ENCODE measurements at places on chromosomes 3 and 15.

- DNase-seq, result no peak
Measured at GRCh38 chr3:127085576-127085975, 102.7 kb downstream of the PLXNA1 start.

GRCh38 chr3:8490079-8490552 is 11.5 kb upstream of the LMCD1 start:
- no peak for DNase-seq

GRCh38 chr3:7285505-7285904 is 424.6 kb downstream of the GRM7 start:
- no peak for DNase-seq

GRCh38 chr3:186255703-186256331 is 106.2 kb downstream of the DGKG start:
- DNase-seq, result no peak

- DNase-seq, result no peak
Measured at GRCh38 chr3:103699228-103699627, 1264.4 kb downstream of the ZPLD1 start.

DNA sequence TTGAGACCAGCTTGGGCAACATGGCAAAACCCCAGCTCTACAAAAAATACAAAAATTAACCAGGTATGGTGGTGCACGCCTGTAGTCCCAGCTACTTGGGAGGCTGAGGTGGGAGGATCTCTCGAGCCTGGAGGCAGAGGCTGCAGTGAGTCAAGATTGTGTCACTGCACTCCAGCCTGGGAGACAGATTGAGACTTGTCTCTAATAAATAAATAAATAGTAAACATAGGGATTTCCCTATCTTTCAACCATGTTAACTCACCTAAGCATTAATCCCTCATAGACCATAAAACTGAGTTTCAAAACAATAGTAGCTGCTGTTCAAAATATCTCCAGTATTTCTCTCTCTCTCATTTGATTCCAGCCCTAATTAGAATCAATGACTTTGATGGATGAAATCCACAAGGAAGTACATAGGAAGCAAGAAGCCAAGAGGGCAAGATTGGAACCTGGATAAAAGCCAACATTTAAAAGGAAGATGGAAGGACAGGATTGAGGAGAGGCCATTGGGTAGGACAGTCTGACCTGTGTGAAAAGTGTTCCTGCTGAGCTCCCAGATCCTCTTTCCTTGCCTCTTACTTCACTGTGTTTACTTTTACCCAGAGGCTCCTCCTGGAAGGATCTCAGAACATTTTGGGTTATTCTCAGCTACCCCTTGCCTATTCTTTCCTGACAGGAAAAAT is 12.4 kb upstream of the TTBK2 start:
- DNase-seq, result no peak

DNA sequence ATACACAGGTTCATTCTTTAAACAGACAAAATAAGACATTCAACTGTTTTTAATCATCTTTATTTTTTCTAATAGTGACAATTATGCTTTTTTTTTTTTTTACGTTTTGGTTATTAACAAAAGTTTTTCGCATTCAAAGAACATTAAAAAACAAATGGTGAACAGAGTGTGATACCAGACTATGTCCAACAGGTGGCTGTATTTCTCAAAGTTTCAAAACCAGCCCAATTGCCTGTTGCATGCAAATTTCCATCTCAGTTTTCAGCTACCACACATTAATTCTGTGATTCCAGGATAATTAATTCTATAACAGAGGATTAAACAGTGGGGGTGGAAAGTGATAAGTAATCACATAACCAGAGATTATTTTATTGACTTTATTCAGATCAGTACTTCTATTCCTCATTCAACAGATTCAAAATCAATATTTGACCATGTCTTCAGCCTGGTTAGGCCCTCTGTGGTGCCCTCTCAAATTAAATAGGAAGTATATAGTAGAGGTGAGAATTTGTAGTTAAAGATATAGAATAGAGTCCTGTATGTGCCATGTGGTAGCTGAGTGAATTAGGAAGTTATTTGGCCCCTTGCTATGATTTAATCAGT is 122.2 kb upstream of the DCBLD2 start:
- peak; percentile 40 for DNase-seq

DNA sequence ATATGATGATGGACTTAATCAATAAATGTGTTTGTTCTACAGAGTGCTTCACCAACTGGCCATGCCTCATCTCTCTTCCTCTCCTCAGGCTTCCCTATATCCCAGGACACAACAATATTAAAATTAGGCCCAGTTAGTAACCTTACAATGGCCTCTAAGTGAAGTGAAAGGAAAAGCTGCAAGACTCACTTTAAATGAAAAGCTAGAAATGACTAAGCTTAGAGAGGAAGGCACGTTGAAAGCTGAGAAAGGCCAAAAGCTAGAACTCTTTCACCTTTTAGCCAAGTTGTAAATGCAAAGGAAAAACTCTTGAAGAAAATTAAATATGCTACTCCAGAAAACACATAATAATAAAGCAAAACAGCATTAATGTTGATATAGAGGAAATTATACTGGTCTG is 1010.3 kb downstream of the NAALADL2 start:
- DNase-seq, result no peak

DNA sequence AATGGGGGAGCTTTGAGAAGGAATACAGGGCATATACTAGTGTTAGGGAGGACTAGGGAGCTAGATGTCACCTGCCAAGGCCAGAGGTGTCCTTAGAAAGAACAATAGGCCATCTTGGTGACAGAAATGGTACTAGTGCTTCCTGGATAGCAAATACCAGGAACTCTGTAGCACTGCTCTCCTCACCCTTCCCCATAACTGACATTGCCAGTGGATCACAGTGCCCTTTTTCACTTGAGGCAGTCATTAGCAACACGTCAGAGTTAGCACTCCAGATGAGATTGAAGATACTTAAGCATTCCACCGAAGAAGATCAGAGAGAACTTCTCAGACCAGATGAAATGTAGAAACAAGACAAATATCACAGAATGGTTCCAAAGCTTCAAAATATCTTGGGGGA is 103.1 kb upstream of the PDZRN3 start:
- DNase-seq, result no peak

- DNase-seq, result no peak
Measured at GRCh38 chr3:190699776-190700175, 162.7 kb downstream of the GMNC start.

- DNase-seq, result peak; percentile 82
Measured at GRCh38 chr3:148943506-148944205, 47.7 kb upstream of the GYG1 start.

GRCh38 chr3:65751123-65751700 is 287.5 kb downstream of the MAGI1 start:
- DNase-seq, result peak; percentile 6

DNA sequence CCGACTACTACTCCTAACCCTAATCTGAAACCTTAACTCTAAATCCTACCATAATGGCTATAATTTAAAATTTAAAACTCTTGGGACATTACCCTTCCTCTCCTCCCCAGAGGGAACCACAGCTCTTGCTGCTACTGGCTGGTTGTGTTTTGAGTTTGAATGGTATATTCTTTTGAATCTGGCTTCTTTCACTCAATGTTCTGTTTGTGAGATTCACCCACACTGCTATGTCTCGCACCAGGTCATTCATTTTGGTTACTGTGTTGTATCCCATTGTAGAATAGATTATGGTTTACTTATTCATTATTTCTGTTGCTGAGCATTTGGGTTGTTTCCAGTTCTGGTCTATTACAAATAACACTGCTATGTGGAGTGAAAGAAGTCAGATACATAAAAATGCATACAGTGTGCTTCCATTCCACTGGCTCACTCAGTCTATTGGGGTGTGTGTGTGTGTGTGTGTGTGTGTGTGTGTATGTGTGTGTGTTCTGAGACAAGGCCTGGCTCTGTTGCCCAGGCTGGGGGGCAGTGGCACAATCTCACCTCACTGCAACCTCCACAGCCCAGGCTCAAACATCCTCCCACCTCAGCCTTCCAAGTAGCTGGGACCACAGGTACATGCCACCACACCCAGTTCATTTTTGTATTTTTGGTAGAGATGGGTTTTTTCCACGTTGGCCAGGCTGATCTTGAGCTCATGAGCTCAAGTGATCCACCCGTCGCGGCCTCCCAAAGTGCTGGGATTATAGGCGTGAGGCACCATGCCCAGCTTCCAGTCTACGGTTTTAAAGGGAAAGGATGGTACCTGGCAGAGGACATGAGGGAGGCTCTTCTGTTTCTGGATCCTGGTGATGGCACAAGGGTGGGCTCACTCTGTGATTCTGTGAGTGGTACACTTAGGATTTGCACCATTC is 19.2 kb upstream of the SYNM start:
- DNase-seq, result no peak

DNA sequence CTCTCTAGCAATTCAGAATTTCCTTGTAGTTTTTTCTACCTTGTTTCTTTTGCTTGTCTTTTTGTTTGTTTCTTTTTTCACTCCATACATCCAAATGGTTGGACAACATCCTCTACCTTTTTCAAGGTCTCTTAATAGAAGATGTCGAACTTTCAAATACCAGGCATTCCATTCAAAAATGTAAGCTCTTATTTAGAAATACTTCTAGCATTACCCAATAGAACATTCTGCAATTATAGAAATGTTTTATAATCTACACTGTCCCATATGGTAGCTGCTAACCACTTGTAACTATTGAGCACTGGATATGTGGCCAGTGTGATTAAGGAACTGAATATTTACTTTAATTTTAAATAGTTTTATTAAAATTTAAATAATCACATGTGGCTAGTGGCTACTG is 196.2 kb upstream of the MRPL3 start:
- no peak for DNase-seq

DNA sequence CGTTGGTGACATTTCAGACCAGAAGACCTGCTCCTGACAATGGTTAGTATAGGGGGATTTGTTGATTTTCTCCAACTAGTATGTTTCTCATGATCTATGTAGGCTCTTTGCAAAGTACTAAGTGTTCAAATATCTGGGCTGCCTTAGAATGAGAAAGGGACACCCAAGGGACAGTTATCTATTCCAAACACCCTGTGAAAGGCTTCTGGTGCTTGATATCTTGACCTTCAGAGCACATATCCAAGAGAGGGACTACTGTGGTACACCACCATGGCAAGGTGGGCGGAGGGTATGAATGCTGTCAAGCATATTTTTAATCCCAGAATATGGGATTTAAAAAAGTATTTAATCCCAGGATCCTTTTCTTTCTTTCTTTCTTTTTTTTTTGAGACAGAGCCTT is 1.1 kb downstream of the FANCD2OS start:
- no peak for DNase-seq

DNA sequence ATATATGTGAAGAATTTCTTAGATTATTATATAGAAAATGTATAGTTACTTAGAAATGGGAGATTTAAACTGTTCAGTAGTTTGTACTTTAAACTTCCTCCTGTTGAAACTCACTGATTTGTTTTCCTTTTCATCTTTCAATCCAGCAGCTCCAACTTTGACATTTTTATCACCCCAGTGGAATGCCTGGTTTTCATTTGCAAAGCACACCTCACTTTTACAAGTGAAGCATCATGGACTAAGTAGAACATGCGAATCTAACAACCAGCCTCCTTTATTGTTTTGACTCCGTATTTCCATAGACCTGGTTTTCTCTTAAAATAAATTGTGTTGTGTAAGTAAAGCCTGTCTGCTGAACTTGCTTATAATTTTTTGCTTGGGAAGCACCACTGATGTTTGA is 97.8 kb upstream of the ROBO2 start:
- DNase-seq, result no peak

- DNase-seq, result no peak
Measured at GRCh38 chr3:43687499-43687811, 3.3 kb upstream of the ABHD5 start.

- DNase-seq, result peak; percentile 6
Measured at GRCh38 chr3:190811775-190812480, 50.6 kb downstream of the GMNC start.

- no peak for DNase-seq
Measured at GRCh38 chr15:60325905-60326304, 71.9 kb downstream of the ANXA2 start.

- DNase-seq, result no peak
Measured at GRCh38 chr3:178562143-178562946, 26.1 kb downstream of the KCNMB2 start.

DNA sequence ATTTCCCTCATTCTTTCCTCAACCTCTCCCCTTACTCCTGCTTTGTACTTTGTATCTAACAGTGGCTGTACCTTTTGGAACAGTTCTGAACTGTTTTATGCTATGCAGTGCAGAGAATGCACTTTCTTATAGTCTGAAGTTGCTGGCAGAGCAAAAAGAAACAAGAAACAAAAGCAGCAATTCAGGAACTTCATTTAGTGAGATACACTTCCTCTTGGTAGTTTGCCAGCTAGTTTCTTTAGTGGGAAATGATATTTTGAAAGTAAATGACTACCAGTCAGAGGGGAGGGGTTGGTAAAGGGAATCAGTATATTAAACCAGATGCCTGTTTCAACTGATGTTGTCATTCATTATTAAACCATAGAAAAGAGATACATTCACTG is 55.0 kb upstream of the CHD2 start:
- DNase-seq, result no peak

- DNase-seq, result no peak
Measured at GRCh38 chr3:98966862-98967546, 65.5 kb upstream of the DCBLD2 start.

- DNase-seq, result no peak
Measured at GRCh38 chr3:62718011-62718410, 157.2 kb downstream of the CADPS start.

DNA sequence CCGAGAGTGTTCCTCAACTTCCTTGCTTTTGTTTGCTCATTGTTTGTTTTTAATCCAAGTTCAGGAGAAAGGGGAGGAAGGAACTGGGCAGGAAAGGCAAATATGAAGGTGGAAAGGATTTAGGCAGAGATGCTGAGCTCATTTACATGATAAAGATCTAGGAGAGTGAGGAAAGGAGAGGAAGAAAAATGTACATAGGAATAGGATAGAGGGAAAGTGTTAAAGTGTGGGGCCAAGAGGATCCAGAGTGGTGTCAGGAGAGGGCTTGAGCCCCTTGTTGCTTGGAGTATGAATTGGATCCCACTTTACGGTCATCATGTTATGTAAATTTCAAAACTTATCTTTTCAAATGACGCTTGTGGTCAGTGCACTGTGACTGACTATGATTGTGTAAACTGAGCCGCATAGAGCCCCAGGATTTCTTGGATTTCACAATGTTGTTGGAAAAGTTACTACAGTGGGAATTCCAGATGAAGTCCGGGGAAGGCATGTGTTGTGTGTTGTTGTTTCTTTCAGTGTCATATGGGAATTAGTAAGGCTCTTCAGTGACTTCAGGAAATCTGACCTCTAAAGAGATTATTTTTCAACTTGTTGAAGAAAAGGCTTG is 15.0 kb upstream of the PLD1 start:
- DNase-seq, result no peak

All from NCI-H1694 (cell line).